GM18507 (cell line): ENCODE measurements at places on chromosomes 1 and 21.

DNA sequence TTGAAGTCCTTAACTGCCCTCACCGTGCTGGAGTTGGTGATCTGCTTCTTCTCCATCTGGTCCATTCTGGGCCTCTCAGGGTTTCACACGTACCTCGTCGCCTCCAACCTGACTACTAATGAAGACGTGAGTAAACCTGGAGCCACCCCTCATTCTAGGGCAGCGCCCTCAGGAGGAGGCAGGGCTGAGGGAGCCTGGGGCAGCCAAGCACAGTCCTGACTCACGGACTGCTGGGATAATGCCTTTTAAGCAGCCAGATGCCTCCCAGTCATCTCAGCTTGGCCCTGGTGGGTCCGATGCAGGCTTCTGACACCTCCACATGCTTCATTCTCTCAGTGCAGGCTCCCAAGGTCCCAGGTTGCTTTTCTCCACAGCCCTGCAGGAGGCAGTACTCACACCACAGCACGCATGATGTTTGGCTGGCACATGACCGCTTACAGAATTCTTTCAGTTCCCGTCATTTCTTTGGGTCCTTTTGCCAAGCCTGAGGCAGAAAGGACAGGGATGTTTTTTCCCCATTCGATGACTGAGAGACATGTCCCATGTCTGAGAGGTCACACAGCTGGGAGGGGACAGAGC, 11.8 kb upstream of the SFN start:
- DNase-seq: no peak

GRCh38 chr1:9347095-9347850, 54.6 kb downstream of the SPSB1 start:
- no peak for DNase-seq

- DNase-seq: no peak
Observed at GRCh38 chr1:170741678-170742077, 77.7 kb downstream of the PRRX1 start.

DNA sequence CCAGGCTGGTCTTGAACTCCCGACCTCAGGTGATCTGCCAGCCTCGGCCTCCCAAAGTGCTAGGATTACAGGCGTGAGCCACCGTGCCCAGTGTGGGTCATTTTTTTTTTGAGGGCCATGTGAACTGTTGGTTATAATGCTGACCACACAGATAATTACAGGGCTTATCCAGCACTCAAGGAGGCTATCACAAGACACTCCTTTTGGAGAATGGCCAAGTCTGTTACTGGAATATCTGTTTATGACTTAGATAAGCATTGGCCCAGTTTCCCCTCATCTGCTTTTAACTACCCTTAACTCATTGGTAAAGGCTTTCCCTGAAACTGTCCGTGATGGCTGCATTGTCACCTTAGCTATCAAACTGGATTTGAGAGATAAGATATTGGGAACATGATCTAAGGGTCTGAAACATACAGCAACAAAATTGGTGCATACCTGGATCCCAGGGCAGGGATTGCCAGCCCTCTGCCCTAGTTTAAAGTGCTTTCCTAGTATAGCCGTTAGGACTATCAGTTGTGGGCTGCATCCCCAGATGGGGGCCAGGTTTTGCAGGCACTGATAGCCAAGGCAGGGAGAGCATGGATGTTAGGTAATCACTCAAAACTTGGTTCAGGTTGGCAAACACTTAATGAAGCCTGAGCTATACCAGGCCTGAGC, 15.6 kb downstream of the SZT2 start:
- no peak for DNase-seq

DNA sequence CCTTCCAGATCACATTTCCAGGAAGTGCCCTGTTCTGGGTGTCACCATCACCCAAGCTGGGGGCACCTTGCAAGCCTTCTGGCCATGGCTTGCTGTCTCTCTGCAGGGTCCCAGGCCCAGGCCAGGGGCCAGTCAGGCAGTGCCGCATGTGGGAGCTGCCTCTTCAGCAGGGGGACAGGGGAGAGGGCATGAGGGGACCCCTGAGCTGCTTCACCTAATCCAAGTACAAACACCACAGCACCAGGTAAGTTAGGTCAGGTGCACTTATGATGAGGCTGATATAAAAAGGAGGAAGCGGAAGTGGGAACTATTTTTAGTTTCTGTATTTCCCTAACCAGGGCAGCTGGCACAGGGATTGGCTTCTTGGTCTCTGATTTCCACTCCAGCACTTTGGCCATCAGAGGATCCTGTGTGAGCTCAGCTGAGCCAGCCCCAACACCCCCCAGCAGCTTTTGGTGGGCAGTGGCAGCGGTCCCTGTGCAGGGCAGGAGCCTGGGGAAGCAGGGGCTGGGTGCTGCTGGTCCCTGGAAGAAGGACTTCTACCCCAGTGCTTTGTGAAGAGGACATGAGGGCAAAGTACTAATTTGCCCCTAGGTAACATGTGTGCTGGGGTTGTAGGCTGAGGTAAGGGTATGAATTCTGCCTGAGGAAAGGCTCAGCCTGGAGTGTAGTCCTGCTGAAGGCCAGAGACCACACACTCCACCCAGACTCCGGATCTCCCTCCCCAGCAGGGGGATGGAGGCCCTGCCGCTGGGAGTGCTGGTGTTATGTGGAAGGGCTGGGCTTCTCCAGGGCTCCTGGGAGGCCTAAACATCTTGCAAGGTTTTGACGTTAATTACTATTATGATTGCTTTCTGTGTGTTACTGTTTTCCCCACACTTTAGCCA, 3.3 kb upstream of the PCBP3 start:
- no peak for DNase-seq

DNA sequence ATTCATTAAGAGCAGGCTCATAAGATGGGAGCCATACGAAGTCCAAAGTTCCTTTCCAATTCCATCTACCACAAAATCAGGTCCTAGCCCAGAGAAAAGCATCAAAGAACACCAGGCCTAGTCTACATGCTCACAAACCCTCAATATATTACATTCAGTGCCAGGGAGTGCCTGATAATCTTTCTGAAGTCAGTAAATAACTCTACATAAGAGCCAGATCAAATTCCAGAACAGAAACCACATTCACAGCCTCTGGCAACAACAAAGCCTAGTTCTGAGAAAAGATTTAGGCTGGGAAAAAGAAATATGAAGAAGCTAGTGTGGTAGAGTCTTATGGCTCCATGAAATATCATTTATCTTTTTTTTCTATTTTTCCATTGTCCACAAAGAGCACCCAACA, 40.5 kb upstream of the RBBP5 start:
- no peak for DNase-seq

DNA sequence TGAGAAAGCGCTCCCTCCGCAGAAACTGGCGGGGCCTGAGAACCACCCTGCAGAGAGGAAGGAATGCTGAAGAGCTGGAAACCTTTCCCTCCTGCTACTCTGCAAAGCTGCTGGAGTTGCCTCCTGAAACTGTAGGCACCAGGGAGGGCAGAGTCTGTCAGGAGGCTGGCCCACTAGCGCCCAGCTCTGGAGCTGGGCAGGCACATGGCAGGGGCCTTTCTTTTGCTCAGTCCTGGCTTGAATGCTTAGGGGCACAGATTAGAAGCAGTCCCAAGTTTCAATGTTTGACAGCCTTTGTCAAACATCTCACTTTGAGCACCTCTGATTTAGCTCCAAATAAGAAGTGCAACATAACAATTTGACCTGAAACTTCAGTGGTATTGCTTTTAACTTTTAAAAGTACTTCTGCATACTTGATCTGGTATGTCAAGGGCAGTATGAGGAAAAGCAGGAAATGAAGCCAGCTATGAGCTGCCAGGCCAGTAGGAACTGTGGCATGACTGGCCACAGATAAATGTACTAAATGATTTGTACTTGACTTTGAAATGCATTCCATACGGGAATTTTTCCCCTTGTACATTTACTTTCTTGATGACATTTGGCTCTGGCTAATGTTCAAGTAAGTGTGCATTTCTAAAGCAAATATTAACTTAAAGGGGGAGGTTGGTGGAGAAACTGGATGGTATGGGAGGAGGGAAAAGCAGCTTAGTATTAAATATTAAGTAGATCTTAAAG, 7.2 kb downstream of the C1orf116 start:
- no peak for DNase-seq

DNA sequence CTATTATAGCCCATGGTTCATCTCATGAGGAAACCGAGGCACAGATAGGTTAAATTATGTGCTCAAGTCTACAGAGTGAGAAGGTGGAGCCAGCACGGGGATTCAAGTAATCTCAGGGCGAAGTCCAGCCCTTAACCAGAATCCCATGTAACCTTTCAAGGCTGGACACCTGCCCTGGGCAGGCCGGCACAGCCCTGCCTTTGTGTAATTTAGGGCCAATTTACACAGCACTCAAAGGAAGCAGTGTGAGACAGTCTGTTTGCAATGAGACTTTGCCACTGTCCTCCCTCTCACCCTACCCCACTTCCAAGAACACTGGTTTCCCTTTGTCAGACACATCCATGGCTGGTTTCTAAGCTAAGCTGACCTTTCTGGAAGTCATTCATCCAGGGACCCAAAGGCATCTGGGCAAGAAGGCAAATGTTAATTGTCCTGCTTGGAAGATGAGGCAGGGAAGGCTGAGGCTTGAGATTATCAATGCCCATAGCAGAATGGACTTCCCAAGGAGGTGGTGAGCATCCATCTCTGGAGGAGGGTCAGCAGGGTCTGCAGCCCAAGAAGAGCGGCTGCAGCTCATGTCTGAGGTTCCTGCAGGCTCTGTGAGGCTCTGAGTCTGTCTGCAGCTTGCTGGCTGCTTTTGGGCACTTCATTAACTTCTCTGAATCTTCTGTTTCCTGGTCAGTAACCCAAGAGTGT, 159.2 kb downstream of the TRABD2B start:
- no peak for DNase-seq
